ENCODE measurements at places on chromosomes 4 and X. TPM values are rescaled to one million over a fixed set of nuclear protein-coding genes. Genes with fewer than 3 reads are reported as not detected.

- no peak for DNase-seq
Observed at GRCh38 chrX:72569786-72570185, 2.9 kb downstream of the HDAC8 start.

Gene CT45A1
- not detected for total RNA-seq

DNA sequence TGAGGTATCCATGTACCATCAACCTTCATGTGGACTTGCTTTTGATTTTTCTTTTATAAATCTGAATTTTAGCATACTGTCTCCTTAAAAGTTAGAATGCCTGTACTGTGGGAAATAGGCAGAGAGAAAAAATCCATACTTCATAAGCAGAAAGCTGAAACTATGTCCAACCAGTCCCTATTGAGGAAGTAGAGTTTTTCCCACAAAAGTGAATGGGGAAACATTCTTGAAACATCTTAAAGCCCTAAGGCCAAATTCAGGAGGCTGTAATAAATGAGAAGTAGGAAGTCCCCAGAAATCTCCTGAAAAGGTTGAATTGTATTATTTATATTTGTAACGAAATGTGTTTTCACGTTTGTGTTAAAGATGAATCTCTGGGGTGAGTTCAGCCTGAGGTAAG, 56.3 kb downstream of the ENOX2 start:
- no peak for DNase-seq

DNA sequence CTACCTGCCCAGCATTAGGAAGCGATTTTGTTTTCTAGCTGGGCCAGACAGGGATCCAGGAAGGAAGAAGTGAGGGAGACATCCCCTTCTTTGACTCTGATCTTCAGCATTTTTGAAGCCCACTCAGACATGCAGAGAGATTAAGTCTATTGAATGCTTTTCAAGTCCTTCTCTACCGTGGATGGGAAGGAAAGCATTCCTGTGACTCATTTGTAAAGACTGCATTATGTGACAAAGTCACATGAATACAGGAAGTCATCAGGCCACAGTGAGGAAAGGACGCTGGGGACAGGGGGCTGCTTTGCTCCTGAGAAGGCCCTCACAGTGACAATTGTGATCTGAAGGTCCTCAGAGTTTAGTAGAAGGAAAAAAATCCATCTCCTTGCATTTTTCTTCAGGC, 67.4 kb upstream of the GBA3 start:
- no peak for DNase-seq
